ENCODE measurements at places on chromosomes 7 and 10.

- DNase-seq, result no peak
Observed at GRCh38 chr7:80636709-80637108, 1.7 kb upstream of the CD36 start.

DNA sequence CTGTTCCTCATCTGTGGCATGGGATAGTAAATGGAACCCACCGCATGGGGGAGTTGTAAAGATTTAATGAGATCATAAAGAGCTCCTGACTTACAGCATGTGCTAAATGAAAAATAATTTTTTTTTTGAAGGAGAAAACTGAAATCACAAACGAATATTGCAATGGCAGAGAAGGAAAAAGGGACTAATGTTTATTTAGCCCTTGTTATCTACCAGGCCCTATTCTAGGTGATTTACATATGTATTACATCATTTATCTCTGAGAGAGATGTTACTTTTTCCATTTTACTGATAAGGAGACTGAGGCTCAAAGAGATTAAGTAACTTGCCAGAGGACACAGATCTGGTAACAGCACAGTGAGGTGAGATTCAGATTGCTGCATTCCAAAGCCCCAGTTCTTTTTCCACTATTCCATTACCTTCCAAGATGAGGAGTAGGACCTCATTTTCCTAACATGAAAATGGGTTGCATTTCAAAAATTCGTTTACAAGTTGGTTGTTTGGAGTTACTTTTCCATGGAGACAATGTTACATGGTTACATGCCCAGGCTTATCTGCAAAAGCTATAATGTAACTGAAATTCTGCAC, 28.6 kb downstream of the VCL start:
- no peak for DNase-seq

- DNase-seq, result no peak
Observed at GRCh38 chr10:71262027-71262426, 49.7 kb downstream of the UNC5B start.

GRCh38 chr10:114301177-114301576, 62.1 kb downstream of the VWA2 start:
- DNase-seq, result no peak

DNA sequence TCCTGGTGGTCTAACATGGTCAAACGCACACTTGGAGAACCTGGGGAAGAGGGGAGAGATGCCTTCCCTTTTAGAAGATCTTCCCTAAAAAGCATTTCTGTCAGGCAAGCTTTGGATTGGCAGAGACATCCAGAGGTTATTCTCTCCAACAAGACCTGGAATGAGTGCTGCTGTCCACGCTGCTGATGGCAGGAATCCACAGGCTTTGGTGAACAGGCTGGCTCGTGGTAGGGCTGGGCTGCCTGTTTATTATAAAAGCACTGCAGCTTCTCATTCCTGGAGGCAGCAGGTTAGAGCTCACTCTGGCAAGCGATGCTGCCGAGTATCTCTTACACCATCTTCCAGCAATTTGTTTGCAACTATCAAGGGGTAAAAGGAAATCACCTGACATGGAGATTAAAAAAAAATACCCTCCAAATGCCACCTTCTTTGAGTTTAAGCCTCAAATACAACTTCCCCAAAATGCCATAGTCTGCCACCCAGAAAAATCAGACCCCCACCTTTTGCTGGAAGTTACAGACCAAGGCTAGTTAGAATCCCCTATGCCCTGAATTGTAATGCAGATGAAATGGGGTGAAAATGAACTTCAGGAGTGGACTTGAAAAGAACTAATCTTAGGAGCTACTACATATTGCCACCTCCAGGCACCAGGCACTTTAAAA, 152.1 kb upstream of the KMT2E start:
- DNase-seq, result no peak

DNA sequence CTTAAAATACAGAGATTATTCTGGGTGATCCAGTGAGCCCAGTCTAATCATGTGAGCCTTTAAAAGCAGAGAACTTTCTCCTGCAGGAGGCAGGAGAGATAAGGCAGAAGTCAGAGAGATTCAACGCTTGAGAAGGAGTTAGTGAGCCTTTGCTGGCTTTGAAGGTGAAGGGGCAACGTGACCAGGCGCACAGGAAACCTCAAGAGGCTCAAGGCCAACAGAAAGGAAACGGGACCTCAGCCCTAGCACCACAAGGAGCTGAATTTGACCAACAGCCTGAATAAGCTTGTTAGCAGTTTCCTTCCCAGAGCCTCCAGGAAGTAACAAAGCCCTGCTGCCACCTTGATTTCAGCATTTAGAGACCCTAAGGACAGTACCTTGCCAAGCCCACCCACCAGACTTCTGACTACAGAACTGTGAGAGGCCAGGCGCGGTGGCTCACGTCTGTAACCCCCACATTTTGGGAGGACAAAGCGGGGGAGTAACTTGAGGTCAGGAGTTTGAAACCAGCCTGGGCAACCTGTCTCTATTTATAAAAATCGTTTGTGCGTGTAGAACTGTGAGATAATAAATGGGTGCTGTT, 87.3 kb upstream of the KAT6B start:
- no peak for DNase-seq

- DNase-seq, result no peak
Observed at GRCh38 chr10:70743430-70743788, 41.8 kb downstream of the TBATA start.

DNA sequence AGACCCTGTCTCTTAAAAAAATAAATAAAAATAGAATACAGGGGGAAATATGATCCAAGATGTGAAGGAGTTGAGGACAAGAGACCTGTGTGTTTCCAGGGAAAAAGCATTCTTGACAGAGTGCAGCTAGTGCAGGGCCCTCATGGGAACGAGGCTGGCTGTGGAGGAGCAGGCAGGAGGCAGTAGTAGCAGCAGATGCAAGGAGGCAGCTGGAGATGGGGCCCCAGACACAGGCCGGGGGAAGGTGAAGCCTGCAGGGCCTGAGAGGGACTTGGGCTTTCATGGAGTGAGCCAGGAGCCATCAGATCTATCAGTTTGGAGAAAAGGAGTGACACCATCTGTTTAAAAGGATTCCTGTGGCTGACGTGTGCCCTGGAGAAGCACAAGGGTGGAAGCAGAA, 71.4 kb upstream of the ZNF438 start:
- DNase-seq, result no peak

DNA sequence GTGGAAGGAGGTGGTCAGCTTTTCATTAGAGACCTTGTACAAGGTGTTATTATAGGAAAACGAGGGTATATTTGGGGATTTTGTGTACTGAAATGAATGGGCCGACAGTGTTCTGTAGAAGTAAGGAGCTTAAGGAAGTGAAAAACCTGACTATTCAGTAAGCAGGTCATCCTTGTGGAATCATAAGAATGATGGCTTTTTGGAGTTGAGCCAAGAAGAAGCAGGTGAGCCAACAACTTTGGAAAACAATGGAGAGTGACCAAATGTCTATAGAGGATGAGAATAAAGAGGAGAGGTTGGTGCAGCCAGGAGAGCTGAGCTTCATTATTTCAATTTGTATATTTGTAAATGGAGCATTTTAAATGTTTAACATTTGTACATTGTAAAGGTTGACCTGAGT, 595.7 kb downstream of the CCSER2 start:
- DNase-seq, result no peak

DNA sequence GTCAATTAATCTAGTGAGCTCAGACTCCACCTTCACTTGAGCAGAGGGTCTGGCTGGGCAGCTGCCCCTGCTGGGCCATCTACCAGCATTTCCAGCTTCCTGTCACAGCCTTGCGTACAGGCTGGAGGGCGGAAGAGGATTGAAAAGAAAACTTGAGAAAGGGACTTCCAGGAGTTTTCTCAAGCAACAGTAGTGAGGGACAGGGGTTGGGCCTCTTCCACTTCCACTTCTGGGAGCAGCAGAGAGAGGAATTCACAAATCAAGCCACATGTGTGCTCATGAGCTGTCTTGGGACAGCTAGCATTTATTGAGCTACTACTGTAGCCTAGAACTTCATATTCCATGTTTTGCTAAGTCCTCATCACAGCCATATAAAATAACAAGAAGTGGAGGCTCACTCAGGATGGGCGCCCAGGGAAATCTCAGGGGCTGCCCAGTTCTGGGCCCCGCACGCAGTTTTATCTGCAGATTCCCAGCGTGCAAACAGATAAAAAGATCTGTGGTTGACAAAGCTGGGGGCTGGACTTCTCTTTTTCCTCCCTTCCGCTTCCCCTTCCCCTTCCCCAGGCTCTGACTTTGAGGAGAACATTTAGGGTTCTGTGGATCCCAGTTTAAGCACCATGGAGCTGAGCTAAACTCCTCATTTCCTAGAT, 135.8 kb downstream of the RGS10 start:
- no peak for DNase-seq

DNA sequence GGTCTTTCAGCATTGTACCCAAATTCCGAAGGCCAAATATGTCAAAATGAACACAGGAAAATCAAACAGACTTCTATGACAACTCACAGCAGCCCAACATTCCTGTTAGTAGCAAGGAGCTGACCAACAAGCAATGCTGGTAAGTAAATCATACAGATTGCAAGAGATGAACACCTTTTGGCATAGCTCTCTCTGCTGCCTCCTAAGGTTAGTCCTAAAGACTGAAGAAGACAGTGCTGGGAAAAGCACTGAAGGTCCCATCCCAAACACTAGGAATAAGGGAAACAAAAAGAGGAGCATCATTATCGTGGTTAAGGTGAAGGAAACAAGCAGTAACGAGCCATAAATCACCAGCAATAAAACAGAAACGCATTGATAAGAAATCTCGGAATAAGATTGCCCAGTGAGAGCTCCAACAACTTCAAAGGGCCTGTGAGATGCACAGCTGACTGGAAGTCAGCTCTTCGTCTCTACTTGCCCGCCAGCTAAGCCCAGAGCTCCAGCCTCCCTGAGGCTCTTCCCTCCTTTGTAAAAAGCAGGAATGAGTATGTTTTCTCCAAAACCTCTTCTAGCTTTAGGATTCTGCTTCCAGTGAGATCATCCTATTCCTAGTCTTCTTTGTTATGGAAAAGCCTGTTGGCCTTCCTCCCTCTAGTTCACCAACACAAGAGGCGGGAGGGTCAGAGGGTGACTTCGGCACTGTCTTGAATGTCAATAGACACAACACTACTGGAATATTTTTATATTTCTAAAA, 15.3 kb downstream of the NUDT5 start:
- DNase-seq, result no peak

- DNase-seq, result peak; percentile 49
Observed at GRCh38 chr10:60237977-60238758, 151.5 kb downstream of the ANK3 start.

All from HS-5 (cell line).